ENCODE measurements at places on chromosomes 2 and 18. TPM values are rescaled to one million over a fixed set of nuclear protein-coding genes. Genes with fewer than 3 reads are reported as not detected.

DNA sequence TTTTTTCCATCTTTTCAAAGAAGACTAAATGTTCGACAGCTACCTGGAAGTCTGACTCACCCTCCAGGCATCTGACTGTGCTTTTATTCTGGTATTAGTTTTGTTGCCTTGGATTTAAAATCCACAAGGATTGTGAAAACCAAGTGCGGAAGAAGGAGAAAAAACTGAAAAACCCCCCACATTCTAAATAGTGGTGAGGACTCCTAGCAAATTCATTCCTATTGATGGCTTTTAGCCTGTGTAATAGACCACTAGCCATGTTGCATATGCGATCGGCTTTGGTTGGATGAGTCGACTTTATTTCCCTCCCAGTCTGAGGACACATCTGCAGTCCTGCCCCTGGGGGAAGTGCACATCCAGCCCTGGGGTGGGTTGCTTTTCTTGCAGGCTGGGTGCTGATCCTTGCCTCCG lies 16.9 kb downstream of the LDLRAD4 start:
- peak; percentile 55 for DNase-seq

DNA sequence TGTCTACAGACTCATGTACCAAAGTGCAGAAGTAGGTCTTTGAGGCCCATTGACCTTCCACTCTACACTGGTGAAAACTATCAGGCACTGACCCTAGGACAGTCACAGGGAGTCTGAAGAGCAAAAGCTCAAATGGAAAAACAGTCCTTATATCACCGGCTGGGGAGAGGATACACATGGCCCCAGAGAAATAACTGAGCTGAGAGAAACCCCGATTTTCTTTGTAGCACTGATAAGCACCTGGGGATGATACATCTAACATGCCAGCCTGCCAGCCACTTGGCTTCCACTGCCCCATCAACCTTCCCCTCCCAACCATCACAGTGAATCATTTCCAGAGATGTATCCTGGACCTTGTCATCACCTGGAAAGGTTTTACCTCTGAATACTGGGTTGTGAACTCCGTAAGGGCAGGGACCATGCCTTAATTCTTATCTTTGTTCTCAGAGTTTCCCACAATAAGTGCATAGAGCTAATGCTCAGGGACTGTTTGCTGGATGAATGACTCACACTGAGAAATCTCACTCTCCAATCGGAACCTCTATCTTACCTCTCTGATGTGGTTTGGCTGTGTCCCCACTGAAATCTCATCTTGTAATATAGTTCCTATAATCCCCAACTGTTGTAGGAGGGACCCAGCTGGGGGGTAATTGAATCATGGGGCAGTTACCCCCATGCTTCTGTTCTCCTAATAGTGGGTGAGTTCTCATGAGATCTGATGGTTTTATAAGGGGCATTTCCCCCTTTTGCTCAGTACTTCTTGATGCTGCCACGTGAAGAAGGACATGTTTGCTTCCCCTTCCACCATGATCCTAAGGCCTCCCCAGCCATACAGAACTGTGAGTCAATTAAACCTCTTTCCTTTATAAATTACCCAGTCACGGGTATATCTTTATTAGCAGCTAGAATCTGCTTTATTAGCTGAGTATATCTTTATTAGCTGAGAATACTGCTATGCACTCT lies 37.1 kb downstream of the EVA1A start:
- DNase-seq, result no peak

Gene RAB6C
- total RNA-seq, result not detected

- no peak for DNase-seq
These were observed 206.1 kb downstream of the RAB3GAP1 start for GRCh38 chr2:135258193-135258592.

Gene USP37
- 5.3 TPM for total RNA-seq

DNA sequence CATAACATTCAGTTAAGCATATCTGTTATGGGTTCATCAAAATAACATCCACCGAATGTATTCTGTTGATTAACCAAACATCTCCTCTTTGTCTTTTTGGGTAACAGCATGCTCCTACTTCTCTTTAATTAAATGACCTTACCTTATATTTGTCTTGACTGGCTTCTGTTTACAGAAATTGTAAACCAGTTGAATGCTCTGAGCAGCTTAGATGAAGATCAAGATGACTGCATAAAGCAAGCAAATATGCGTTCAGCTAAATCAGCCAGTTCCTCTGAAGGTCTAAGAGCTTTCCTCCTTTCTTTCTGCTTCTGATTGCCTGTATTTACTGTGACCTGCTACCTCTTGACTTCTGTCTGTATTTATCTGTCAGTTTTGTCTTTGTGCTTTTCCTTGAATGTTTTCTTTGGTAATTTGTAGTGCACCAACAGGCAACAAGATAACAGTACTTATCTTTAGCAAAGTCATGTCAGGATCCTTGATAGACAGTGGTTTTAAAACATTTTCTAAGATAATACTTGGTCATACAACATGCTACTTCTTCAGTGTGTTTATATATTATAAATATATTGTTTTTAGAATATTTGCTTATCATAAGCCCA lies 152.8 kb downstream of the EHBP1 start:
- DNase-seq, result no peak

Gene EML6
- total RNA-seq, result 1.1 TPM

Gene SCLY
- total RNA-seq, result 11.3 TPM

- no peak for DNase-seq
These were observed 210.8 kb upstream of the SLC35G4 start for GRCh38 chr18:11398625-11399024.

Gene MALL
- 27.4 TPM for total RNA-seq

GRCh38 chr2:36376319-36376765 lies 20.8 kb downstream of the CRIM1 start:
- no peak for DNase-seq

GRCh38 chr2:69815717-69816116 lies 13.7 kb upstream of the GMCL1 start:
- no peak for DNase-seq

Gene GALNT3
- total RNA-seq, result 0.11 TPM

GRCh38 chr2:217610401-217610814 lies 392.4 kb downstream of the TNS1 start:
- DNase-seq, result no peak

DNA sequence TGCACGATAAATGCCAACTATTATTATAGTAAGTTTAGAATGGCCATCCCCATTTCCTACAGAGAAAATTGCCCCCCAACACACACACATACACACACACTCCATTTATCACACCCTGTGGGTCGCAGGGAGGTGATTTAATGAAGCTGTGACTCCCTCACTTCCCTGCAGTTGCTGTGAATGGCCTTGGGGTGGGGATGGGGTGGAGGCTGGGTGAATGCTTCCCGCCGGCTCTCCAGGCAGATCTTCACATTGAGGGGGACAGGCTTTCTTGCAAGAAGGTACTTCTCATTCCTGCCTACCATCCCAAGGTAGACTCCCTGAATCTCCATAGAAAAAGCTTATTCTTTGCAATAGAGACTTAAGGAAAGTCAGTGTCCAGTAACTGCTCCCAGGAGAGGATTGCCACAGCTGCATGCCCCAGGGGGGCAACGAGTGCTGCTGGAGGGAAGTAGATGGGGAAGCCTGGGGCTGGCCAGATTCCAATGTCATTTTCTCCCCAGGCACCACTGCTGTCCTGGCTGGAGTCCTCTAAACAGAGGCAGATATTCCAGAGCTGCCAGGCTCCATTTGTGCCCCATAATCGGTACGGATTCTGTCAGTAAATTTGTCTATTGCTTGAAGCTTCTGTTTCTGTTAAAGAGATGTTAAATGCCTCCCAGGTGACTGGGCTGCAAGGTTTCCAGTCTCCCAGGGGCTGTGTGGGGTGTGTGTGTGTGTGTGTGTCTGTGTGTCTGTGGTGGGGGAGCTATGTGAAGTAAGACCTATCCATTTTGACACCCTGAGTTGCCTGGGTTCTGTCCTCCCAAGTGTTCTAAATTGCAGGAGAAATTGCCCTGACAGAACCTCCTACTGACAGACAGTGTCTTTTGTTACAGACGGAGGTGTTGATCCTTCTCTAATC lies 265.5 kb downstream of the SRBD1 start:
- DNase-seq, result no peak

DNA sequence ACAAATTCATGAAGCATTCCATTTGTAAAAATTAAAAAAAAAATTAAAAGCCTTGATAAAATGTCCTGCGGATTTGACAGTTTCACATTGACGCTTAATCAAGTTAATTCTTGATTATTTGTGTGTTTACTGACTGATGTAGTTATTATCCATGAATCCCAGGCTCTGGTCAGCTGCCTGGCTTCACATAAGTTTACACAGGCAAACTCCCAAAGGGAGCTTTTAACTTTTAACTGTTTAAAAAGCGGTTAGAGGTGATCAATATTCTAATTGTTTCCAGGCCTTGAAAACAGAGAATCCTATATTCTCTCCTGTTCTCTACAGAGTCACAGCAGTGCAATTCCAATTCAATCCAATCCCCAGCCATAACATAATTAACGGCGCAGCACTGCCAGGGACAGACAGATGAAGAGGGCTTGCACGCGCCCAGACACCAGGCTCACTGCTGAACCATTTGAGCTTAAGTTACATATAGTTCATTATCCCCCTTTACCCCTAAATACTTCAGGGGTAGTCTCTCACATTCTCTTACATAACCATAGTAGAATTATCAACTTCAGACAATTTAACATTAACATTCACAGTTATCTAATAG lies 47.5 kb downstream of the ATP8B1 start:
- DNase-seq, result no peak

DNA sequence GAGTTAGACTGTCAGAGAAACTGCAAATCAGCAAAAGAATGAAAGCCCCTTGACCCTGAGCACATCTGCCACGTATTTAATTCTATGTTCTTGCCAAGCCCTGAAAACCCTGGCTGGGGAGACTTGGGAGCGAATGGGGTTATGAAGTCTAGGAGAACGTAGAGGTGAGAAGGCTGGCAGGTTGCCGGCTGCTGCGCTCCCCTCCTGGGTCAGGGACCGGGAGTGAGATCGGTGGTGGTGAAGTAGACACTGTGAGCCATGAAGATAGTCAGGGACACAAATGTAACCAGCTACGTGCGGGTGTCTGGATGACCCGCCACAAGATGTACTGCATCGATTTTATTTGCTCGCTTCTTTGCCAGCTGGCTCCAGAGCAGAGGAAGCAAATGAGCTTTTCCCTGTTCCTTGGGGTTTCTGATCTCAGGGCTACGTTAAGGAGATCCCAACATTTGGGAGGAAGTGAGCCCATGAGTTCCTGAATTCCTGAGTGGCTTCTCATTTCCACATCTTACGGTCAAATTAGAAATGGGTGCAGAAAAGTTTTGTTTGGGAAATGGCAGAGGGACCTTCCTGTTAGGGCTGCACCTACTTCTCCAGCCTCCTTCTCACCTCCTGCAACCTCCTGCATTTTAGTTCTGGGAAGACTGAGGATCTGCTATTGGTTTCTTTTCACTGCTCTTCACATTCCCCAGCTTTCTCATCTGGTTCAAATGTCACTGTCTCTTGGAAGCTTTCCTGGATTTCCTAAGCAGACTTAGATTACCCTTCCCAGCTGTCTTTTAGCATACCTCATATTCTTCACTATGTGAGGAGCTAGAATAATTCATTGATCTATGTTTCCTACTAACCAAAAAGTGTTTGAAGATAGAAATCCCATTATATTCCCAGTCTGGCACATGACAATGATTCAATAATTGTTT lies 360.6 kb downstream of the ZNF521 start:
- no peak for DNase-seq

GRCh38 chr2:190641469-190641868 lies 7.4 kb upstream of the NAB1 start:
- DNase-seq, result no peak

DNA sequence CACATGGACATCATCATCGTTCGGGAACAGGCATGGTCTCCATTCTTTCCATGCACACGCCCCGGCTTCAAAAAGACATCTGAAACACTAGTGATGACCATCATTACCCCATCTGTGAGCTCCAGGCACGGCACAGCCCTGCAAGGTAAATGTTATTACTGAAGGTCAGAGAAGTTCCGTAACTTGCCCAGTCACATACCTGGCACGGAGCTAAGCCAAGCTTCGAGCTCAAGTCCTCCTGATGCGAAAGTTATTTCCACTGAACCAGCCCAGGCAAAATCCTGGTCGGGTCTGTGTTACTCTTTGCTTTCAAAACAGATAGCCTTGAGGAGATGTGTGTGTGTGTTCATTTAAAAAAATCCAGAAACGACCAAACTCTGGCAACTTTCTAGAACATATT lies 22.8 kb downstream of the FHL2 start:
- no peak for DNase-seq

GRCh38 chr2:172976116-172976515 lies 99.5 kb upstream of the MAP3K20 start:
- DNase-seq, result no peak

Gene CPLX4
- not detected for total RNA-seq

DNA sequence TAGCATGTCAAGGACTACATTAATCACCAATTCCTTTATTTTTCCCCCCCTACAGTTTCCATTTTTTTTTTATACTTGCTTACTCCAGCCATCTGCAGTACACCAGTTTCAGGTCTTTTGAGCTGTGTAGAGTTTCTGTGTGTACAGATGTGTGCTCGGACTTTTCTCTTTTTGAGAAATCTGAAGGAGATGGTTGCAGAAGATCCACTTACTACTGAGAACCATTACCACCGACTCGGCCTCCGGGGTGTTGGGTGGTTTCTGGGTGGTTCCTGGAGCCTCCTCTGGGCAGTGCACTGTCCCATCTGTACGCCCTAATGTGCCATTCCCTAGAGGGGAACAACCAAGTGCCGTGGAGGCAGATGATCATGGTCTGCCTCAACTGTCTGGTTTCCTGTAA lies 15.4 kb upstream of the LYPD6B start:
- no peak for DNase-seq

- DNase-seq, result no peak
These were observed 104.5 kb upstream of the CELF4 start for GRCh38 chr18:37669991-37670534.
